ENCODE measurements at places on chromosomes 7 and 10.
A peak's percentile ranks its signal among the peaks of the same experiment; 100 is the strongest.

DNA sequence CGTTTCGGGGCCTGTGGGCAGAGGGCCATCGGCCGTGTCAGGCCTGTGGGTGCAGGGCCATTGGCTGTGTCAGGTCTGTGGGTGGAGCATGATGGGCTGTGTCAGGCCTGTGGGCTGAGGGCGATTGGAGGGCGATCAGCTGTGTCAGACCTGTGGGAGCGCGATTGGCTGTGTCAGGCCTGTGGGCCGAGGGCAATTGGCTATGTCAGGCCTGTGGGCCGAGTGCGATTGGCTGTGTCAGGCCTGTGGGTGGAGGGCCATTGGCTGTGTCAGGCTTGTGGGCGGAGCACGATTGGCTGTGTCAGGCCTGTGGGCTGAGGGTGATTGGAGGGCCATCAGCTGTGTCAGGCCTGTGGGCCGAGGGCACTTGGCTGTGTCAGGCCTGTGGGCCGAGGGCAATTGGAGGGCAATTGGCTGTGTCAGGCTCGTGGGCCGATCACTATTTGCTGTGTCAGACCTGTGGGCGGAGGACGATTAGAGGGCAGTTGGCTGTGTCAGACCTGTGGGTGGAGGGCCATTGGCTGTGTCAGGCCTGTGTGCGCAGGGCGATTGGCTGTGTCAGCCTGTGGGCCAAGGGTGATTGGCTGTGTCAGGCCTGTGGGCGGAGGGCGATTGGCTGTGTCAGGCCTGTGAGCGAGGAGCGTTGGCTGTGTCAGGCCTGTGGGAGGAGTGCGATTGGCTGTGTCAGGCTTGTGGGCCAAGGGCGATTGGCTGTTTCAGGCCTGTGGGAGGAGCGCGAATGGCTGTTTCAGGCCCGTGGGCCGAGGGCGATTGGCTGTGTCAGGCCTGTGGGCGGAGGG, 54.1 kb downstream of the DYNC2I1 start:
- no peak for DNase-seq

- DNase-seq: no peak
These were observed 207.1 kb upstream of the ETV1 start for GRCh38 chr7:14196555-14196954.

GRCh38 chr10:88336334-88336733, 246.8 kb downstream of the RNLS start:
- DNase-seq: no peak

DNA sequence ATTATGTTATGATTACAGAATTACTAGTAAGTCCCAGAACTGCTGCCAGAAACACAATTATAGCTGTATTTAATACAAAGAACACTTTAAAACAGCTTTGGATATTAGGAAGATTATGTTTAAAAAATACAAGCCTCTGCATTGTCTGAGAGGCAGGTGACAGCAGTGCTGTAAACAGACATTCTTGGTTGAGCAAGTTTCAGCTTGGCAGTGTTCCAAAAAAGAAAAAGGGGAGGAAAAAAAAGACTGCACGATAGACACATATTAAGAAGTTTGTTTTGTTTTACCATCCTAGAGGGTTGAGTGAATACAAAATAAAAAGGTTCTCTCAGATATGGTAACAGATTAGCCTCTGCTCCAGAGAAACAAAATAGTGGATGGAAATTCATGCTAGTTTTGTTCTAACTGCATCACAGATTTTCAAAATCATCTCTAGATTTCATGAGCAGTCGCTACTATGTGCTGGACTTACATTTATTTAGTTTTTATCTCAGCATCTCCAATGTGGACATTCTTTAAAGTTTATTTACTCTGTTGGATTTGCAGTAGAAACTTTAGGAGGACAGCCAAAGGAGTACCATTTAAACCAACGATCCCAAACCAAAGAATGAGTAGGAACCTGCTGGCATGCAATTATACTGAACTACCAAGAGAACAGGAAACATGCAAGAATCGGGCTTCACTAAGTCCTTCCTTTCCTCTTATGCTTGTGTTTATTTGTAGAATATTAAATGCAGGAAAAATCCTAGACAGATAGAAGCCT, 9.0 kb downstream of the FAM204A start:
- DNase-seq: peak; percentile 64

DNA sequence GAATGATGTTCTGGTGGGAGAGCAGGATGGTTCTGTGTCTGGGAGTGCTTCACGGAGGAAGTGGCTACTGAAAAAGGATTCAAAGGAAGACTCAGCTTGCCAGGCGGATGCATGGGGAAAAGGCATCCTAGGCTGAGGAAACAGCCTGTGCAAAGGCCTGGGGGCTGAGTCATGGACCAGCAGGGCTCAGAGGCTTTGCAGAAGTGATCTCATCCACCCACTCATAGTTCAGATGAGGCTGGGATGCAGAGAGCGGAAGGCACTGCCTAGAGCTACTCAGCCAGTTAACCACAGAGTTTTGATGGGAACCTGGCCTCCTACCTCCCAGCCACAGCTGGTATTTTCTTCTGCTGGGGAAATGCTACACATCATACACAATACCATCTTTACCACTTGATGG, 15.8 kb upstream of the ADAMTS14 start:
- DNase-seq: peak; percentile 6

- DNase-seq: peak; percentile 89
These were observed 3.3 kb upstream of the DENND10 start for GRCh38 chr10:119100434-119101238.

DNA sequence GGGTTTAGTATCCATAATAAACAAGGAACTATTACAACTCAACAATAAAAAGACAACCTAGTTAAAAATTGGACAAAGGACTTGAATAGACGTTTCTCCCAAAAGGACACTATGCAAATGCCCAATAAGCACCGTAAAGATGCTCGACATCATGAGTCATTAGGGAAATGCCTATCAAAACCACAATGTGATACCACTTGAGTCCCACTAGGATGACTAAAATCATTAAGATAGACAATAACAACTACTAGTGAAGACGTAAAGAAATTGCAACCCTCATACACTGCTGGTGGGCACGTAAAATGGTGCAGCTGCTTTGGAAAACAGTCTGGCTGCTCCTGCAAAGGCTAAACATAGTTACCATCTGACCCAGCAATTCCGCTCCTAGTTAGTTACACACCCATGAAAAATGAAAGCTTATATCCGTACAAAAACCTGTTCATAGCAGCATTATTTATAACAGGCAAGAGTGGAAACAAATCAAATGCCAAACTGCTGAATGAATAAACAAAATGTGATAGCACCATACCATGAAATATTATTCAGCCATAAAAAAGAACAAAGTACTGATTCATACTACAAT, 17.3 kb downstream of the CCDC3 start:
- DNase-seq: no peak

DNA sequence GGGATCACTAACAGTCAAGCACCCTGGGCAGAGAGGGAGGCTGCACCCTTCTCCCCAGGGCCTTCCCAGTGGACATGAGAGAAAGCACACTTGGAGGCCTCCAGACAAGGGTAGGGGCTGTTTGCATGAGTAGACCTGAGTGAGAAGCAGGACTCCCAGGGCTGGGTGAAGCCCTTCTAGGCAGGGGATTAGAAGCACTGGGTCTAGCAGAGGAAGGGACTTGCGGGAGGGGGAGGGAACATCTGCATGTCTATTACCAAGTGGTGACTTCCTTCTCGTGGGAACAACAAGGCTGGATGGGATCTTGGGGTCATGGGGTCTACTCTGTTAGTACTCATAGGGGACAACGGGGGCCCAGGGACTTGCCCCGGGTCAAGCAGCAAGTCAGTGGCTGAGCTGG, 67.8 kb downstream of the EMX2 start:
- no peak for DNase-seq

GRCh38 chr7:131769241-131769640, 212.8 kb upstream of the PODXL start:
- DNase-seq: no peak

- DNase-seq: no peak
These were observed 179.5 kb downstream of the ZWINT start for GRCh38 chr10:56181607-56182006.

GRCh38 chr10:19416164-19416563, 367.6 kb downstream of the MALRD1 start:
- no peak for DNase-seq

GRCh38 chr10:53841483-53842145, 959.4 kb downstream of the PCDH15 start:
- no peak for DNase-seq

Measured in endothelial cell of umbilical vein (primary cell).